A549 treated with AZD2906 at 1 μM for 4 hours (cell line): ENCODE measurements at places on chromosomes 12 and 14. TPM values are rescaled to one million over a fixed set of nuclear protein-coding genes. Genes with fewer than 3 reads are reported as not detected.

Gene ACIN1
- 79.6 to 94.2 TPM (median 84.7 TPM) in 5 replicates for total RNA-seq

Gene SUSD6
- total RNA-seq, result 6.7 to 7.8 TPM (median 7.1 TPM) in 5 replicates

Gene COX8C
- not detected in 5 replicates for total RNA-seq

Gene NFE2
- 0.03 to 0.08 TPM (median 0.07 TPM) in 4 of 5 replicates, not detected in the other for total RNA-seq

Gene KRT82
- not detected in 5 replicates for total RNA-seq

Gene LHX5
- 0.02 to 0.07 TPM (median 0.05 TPM) in 4 of 5 replicates, not detected in the other for total RNA-seq

Gene RPL10L
- total RNA-seq, result not detected in 5 replicates
